Renal cortical epithelial cell (primary cell): ENCODE measurements at places on chromosomes 11 and 22. TPM values are rescaled to one million over a fixed set of nuclear protein-coding genes. Genes with fewer than 3 reads are reported as not detected.

DNA sequence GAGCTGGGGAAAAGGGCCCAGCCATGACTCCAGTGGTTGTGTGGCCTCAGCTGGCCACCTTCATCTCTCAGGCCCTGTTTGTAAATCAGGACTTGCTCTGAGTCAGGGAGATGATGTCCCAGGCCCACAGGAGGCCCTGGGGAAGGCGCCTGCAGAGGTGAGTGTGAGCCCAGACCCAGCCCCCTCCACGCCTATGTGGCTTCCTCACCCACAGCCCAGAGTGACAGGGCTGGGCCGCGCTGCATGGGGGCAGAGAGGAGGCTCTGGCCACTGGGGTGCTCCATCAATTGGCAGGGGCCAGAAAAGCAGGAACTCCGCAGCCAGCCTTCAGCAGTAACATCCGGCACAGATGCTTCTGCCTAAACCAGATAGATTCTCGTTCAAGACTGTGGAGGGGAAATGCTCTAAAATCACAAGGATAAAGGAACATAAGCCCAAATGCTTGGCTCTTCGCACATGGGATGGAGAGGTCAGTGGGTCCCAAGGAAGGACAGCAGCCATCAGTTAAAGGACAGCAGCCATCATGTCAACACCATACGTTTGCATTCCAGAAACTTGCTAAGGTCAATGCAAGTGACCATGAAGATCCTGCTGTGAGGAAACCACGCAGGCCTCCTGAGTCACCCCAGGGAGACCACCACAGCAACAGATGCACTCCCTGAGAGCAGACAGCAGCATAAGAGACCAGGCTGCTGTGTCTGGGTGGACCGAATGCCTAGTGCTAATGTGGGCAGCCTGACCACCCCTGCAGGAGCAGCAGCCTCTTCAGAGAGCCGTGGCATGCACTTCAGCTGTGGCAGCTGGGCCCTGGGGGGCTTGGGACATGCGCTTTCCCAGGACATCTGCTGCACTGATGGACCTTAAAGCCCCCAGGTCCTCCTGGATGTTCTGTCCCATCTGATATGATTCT is 28.3 kb downstream of the OSBPL5 start:
- DNase-seq, result no peak

DNA sequence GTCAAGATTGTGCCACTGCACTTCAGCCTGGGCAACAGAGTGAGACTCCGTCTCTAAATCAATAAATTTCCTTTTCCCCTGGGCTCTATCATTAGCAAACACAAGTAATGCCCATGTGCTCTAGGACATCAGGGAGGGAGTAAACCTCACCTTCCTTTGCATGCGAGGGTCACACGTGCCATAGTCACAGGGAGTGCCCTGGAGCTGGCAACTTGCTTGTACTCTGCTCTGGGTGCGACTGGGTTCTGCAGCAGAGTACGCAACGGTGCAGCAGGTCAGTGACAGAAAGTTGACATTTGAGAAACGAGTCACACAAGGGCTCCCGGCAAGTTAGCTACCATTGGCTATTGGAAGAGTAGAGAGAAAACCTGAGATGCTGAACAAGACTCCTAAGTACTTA is 32.6 kb upstream of the CHKA start:
- DNase-seq, result no peak

GRCh38 chr11:11584530-11584810 is 37.3 kb downstream of the GALNT18 start:
- DNase-seq, result peak; percentile 91

GRCh38 chr11:107706531-107706930 is 5.3 kb downstream of the SLN start:
- peak; percentile 69 for DNase-seq

DNA sequence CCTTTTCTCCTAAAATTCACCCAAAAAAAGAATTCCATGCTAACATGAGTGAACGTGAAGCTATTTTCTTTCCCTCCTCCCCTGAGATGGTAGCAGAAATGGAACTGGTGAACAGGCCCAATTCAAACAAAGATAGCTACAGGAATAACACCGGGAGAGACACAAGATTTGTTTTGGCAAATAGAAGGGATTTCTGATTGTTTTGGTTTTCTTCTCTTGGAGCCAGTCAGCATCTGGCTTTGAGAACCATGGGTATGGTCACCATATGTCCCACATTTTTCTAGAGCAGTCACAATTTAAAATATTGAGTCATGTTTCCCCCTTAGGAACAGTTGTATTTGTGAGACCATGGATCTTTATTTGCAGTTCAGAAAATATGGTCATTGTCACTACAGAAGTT is 214.1 kb downstream of the FAM76B start:
- no peak for DNase-seq

- DNase-seq, result no peak
These were observed 77.1 kb upstream of the DRD2 start for GRCh38 chr11:113552271-113552670.

GRCh38 chr11:59255281-59255680 is 42.6 kb upstream of the MPEG1 start:
- no peak for DNase-seq

DNA sequence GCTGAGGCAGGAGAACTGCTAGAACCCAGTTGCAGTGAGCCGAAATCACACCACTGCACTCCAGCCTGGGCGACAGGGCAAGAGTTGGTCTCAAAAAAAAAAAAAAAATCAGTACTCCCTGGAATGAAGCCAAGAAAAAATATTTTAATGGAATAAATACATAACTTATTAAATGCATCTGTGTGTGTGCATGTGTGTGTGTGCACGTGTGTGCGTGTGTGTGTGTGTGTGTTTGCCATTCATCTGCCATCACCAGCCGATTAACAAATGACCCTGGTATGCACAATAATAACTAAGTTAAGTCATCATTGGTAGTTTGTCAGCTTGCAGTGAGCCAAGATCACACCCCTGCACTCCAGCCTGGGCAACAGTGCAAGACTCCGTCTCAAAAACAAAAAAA is 35.0 kb upstream of the SCGB1A1 start:
- peak; percentile 16 for DNase-seq

DNA sequence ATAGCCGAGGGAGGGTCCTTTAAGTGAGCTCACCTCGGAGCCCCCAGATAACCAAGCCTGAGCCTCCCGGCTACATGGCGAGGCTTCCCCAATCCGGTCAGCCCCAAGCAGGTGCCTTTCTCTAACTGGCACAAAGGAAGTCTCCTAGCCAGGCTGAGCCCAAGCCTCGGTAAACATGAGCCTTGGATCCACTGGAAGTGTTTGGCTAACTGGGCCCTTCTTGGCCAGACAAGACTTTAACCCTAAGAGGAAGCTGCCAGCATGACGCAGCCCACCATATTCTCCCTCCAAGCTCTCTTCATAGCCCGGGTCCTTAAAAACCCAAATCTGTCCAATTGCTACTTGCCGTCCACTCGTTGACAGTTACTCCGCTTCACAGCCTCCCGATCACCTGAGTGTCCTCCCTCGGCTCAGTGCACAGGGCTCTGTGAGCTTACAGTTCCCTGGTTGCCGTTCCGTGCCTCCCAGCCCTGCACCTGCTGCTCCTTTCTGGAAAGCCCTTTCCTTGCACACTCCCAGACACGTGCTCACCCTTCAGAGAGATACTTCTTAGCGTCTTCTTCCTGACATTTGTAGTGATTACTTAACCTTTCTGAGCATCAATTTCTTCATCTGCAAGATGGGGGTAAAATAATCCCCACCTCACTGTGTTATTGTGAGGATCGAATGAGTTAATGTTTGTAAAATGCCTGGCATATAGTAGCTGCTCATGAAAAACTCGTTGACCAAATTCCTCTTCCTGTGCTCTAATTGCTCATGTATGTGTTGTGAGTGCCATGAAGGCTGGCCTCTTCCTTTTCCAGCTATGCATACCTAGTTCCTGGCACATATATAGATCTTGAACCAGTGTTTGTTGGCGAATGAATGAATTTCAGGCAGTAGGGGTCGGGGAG is 25.6 kb downstream of the TXN2 start:
- DNase-seq, result no peak

DNA sequence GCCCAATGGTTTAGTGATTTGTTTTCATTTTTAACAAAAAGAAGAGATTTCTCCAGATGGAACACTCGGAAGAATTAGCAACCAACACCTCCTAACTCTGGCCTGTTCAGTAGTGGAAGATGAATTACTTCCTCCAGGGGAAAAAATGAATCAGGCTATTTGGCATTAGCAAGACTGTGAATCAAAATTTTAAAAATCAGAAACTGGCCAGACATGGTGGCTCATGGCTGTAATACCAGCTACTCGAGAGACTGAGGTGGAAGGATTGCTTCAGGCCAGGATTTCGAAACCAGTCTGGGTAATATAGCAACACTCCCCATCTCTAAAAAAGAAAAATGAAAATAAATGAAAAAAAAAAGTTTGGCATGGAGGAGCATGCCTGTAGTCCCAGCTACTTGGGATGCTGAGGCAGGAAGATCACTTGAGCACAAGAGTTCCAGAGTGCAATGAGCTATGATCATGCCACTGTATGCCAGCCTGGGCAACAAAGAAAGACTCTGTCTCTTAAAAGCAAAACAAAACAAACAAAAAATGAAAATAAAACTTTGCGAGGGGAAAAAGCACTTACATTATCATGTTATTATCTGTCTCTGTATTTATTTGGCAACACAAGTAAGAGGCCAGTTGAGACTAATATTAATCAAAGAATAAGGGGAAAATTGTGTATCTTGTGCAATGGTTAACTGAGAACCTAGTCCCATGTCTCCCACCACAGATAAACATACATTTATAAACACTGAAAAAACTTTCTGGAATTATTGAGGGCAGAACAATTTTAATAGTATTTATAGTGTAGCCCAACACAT is 796.3 kb upstream of the ANO3 start:
- no peak for DNase-seq

FXYD6 gene
- 0.20 and 1.0 TPM in 2 replicates for total RNA-seq

JAML gene
- not detected in 2 replicates for total RNA-seq

C1QTNF5 gene
- total RNA-seq, result 5.6 and 15.7 TPM in 2 replicates

KLHDC7B gene
- 0.15 and 0.17 TPM in 2 replicates for total RNA-seq

SLC22A25 gene
- not detected in 2 replicates for total RNA-seq
